Endothelial cell of umbilical vein (primary cell): ENCODE measurements at places on chromosomes 7 and 10. TPM values are rescaled to one million over a fixed set of nuclear protein-coding genes. Genes with fewer than 3 reads are reported as not detected.

DNA sequence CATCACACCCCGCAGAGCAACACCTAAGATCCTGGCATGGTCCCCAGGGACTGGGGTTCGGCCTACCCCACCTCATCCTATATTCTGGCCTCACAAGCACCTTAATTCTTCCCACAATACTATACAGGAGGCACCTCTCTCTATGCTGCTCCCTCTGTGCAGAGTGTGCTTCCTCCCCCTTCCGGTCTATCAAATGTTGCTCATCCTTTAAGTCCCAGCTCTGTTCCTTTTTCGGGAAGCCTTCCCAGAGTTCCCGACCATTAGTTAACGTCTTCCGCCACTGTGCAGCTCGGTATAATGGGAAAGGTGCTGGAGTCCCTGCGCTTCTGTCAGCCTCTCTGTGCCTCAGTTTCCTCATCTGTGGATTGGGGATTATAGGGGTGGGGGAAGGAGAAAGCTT, 21.8 kb downstream of the PALD1 start:
- DNase-seq = no peak

DNA sequence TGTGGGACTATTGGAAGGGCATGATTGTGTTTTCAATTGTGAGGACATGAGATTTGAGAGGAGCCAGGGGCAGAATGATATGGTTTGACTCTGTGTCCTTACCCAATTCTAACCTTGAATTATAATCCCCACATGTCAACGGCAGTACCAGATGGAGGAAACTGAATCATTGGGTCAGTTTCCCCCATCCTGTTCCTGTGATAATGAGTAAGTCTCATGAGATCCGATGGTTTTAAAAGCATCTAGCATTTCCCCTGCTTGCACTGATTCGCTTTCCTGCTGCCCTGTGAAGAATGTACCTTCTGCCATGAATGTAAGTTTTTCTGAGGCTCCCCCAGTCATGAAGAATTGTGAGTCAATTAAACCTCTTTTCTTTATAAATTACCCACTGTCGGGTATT, 1367.1 kb downstream of the XPNPEP1 start:
- DNase-seq = peak; percentile 18

DNA sequence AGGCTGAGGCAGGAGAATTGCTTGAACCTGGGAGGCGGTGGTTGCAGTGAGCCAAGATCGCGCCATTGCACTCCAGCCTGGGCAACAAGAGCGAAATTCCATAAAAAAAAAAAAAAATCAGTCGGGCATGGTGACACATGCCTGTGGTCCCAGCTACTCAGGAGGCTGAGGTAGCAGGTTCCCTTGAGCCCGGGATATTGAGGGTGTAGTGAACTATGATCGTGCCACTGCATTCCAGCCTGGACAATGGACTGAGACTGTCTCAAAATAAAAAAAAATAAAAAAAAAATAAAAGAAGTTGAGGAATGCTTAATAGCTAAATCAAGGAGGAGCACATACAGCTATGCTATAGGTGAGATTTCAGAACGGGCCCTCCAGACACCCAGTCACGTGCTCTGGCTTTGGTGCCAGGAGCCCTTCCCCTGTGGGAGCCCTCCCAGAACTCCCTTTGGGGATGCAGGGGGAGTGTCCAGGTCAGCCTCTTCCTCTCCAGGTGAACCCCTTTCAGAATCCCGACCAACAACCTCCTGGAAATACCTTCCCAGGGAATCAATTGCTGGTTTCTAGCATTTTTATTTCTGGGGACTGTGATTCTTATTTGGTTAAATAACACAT, 42.9 kb upstream of the CTBP2 start:
- no peak for DNase-seq

Gene POLR2J2
- 1.3 and 1.7 TPM in 2 replicates for polyA plus RNA-seq

- no peak for DNase-seq
These were observed 22.8 kb downstream of the LRRC17 start for GRCh38 chr7:102935450-102936115.

Gene TMEM236
- polyA plus RNA-seq = 0.19 and 0.29 TPM in 2 replicates

Gene SPDYE16
- polyA plus RNA-seq = 0.03 and 0.24 TPM in 2 replicates

Gene PDGFA
- polyA plus RNA-seq = 17.4 and 23.2 TPM in 2 replicates

GRCh38 chr10:23870651-23871610, 338.0 kb upstream of the KIAA1217 start:
- DNase-seq = no peak

Gene GSTO1
- 85.6 and 124 TPM in 2 replicates for polyA plus RNA-seq

GRCh38 chr10:4249841-4250586, 465.0 kb upstream of the KLF6 start:
- no peak for DNase-seq

GRCh38 chr7:22765609-22766008, 38.6 kb downstream of the IL6 start:
- no peak for DNase-seq

- DNase-seq = no peak
These were observed 5.3 kb downstream of the BPGM start for GRCh38 chr7:134651991-134652390.

Gene TRIM50
- not detected in 2 replicates for polyA plus RNA-seq

- peak; percentile 61 for DNase-seq
These were observed 39.6 kb upstream of the ANK3 start for GRCh38 chr10:60429084-60429849.

Gene TNKS2
- 10.9 and 13.6 TPM in 2 replicates for polyA plus RNA-seq

Gene GLCCI1
- polyA plus RNA-seq = 2.3 and 2.9 TPM in 2 replicates

DNA sequence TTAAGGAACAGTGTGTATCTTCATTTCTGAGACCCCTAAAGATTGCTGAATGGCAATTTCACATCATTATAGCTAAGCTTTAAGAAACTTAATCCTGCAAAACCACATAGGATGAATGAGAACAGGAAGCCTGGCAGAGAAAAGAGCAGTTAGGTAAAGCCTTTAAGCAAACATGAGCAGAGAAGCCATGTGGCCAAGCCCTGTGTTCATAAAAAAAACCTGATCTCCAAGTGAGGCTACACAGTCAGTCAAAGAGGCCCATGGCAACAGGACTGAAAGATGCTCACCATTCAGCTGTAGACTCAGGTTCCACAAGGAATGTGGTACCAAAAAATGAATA, 9.3 kb downstream of the LIPA start:
- DNase-seq = no peak

- DNase-seq = no peak
These were observed 32.0 kb downstream of the AMZ1 start for GRCh38 chr7:2720024-2720423.
